ENCODE measurements at places on chromosomes 6 and 20.

- no peak for DNase-seq
These were observed 157.5 kb downstream of the BMP7 start for GRCh38 chr20:57108742-57109570.

- DNase-seq = no peak
These were observed 540.0 kb upstream of the JARID2 start for GRCh38 chr6:14705841-14706377.

DNA sequence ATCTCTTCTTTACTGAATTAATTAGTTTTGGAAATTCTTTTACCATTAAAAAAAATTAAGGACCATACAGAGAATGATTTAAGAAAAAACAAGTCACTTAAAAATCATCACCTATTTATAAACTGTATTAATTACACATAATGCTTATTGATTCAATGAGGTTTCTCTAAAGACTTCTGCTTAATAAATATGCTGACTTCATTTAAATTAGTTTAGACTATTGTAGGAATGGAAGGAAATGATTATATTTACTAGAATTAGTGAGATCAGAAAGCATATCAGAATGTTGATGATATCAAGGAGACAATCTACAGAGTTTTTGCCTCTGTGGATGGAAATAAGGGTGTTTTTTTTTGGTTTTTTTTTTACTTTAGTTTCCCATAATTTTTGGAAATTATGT lies 34.6 kb upstream of the SMIM28 start:
- DNase-seq = no peak

DNA sequence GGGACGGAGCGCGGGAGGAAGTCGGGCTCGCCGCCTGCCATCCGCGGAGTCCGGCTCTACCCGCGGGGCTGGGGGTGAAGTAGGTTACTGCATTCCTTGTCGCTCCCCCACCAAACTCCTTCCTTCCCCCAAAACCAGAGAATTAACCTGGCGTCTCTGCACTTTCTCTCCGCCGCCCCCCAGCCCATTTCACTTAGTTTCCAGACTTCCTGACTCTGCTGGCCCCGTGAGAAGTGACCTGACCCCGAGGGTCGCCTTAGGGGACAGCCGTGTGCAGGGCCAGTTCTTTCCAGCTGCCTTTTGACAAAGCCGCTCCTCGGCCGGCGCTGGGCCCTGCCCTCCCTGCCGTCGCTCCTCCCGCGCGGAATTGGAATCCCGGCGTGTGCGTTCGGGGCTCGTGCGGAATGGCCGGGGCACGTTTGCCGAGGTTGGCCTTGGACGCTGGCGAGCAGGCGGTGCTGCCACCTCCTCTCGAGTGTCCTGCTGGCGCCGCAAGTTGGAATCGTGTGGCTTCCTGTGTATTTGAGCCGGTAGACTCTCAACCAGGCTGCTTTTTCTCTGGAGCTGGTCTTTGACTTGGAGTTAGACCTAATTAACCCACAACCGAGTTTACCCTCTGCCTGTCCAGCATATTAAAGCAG lies 650 bp downstream of the DCBLD1 start:
- DNase-seq = no peak

DNA sequence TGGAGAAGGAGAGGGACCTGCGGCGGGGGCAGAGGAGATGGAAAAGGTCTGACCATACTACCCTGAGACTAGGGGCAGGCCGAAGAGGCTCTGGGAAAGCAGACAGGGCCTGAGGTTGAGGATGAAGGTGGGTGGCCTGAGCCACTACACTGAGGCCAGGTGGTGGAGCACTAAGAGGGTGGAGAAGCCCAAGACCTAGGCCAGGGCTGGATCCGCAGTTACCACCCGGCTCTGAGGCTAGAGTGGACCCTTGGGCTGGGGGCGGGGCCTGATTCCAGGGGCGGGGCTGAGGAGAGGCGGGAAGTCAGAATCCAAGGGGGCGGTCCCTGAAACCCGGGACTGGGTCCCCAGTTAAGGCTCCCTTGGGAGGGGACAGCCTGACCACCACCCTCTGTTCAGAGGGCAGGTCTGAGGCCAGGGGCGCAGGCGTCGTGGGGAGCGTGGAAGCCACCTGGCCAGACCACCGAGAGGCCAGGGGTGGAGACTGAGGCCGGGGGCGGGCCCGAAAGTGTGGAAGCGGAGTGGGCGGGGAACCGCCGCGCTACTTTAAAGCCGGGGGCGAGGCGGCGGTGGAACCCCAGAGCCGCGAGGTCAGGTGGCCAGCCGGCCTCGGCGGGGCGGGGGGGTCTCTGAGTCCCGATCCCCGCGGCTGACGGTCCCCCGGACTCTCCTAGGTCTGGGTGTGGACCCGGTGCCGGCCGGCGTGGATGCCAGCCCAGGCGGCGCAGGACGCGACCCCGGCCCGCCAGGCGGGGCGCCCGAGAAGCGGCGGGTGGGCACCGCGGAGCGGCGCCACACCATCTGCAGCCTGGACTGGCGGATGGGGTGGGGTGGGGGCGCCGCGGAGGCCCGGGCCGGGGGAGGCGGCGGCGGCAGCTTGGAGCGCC lies 8.3 kb downstream of the CCM2L start:
- peak; percentile 18 for DNase-seq

- DNase-seq = no peak
These were observed 42.7 kb downstream of the TFEB start for GRCh38 chr6:41692730-41693129.

GRCh38 chr6:14546036-14546435 lies 428.5 kb downstream of the CD83 start:
- DNase-seq = no peak

DNA sequence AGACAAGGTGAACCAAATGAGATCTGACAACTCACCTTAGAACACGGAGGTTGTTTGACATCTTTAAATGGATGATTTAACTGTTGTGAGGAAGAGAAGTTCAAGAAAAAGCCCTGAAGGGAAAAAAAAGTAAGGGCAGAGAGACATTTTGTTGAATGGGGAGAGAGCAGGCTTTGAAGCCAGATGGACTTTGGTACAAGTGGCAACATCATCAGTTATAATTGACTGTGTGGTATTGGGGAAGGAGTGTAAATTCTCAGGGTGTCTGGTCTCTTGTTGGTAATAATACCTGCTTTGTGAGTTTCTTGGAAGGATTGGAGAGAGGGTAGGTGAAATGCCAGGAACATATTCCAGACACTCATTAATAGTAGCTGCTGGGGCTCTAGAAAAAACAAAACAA lies 21.6 kb downstream of the OGFRL1 start:
- DNase-seq = no peak

DNA sequence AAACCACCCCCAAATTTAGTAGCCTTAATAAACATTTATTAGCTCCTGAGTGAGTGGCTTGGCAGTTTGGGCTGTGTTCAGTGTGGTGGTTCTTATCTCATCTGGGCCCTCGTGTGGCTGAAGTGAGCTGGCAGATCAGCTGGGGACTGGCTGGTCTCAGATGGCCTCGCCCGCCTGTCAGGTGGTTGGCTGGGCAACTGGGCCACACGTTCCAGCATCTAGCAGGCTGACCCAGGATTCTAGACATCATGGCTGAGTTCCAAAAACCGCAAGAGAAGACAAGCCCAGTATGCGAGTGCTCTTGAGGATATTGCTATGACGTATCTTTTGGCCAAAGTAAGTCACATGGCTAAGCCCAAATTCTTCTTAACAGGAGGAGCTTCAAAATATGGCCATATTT lies 28.9 kb downstream of the EIF2S2 start:
- no peak for DNase-seq

DNA sequence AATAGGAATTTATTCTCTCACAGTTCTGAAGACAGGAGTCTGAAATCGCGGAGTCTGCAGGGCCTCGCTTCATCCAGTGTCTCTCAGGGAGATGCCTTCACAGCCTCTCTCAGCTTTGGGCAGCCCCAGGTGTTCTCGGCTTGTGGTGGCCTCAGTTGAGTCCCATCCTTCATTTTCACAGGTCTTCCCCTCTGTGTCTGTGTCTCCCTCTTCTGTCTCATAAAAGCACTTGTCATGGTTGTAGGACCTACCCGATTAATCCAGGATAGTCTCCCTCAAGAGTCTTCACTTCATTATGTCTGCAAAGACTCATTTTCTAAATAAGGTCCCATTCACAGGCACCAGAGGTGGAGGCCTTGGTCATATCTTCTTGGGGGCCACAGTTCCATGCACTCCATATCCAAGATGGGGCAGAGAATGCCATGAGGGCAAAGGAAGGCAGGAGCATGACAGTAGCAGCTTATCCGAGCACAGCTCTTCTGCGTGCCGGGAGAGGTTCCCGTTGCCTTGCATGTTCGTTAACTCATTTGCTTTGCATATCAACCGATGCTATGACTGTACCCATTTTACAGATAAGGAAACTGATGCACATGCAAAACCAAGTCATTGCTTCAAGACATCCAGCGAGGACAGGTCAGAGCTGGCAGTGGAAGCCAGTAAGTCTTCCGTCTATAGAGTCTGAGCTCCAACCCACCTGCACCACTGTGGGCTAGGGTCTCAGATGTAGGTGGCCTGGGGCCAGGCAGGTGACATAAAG lies 363.8 kb upstream of the SULF2 start:
- no peak for DNase-seq

- DNase-seq = no peak
These were observed 66.5 kb upstream of the TENT5A start for GRCh38 chr6:81818901-81819361.

GRCh38 chr6:45504947-45505346 lies 127.2 kb upstream of the SUPT3H start:
- DNase-seq = no peak

DNA sequence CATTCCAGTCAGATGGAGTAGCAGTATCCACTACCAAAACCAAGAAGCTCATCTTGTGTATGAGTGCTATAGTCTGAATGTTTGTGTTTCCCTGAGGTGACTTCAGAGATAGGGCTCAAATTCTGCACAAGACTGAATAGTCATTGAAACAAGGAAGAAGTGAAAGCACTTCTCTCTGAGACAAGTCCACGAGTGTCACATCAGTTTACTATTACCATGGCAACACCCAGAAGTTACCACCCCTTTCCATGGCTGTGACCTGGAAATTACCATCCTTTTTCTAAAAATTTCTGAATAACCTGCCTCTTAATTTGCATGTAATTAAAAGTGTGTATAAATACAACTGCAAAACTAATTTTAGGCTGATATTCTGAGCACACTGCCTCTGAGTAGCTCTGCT lies 682.1 kb upstream of the ADGRB3 start:
- DNase-seq = no peak

DNA sequence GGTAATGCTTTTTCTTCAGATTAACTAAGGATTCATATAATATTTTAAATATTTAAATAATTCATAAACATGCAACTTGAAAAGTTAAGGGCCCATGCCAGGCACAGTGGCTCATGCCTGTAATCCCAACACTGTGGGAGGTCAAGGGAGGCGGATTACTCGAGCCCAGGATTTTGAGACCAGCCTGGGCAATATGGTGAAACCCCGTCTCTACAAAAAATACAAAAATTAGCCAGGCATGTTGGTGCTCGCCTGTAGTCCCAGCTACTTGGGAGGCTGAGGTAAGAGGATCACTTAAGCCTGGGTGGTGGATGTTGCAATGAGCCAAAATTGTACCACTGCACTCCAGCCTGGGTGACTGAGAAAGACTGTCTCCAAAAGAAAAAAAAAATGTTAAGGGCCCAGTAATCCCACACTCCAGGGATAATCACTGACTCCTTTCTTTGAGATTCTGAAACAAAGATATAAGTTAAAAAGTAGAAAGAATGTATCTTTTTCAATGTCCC lies 7.9 kb upstream of the RIN2 start:
- DNase-seq = no peak

DNA sequence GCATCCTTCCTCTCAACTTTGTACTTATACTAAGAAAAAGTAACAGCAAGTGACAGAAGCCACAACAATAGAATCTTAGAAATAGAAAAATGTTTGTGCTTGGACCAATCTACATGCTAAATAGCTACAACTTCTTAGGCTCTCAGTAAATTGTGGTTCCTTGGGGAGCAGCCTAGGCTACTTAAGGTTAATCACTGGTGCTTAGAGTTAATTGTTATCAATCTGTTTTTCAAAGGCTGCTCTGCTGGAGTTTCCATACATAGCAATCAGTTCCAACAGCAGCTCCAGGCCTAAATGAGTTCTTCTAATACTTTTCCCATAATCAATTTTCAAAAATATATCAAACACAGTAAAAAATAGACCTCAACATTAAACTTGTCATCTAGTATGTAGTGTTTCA lies 571.4 kb downstream of the EPHA7 start:
- DNase-seq = no peak

- no peak for DNase-seq
These were observed 175.7 kb upstream of the SNX9 start for GRCh38 chr6:157647261-157647915.

- no peak for DNase-seq
These were observed 26.7 kb downstream of the SAYSD1 start for GRCh38 chr6:39088331-39088730.

DNA sequence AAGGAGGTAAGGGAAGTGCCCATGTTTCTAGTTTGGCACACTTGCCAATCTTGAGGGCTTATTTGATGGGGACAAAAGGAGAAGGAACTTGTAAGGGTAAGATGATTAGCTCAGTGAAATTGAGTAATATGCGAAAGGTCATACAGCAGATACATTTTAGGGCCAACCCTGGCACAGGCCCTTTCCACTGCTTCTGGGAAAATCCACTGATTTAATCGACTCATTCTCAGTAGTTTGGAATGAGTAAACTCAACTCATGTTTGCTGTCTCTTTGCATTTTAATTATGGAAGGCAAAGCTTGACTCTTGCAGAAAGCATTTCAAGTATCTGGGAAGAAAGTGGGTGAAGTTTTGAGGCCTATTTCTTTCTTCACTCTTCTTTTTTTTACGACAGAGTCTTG lies 20.0 kb downstream of the PHF20 start:
- DNase-seq = no peak

- DNase-seq = no peak
These were observed 204.1 kb downstream of the SIM1 start for GRCh38 chr6:100260584-100260983.

DNA sequence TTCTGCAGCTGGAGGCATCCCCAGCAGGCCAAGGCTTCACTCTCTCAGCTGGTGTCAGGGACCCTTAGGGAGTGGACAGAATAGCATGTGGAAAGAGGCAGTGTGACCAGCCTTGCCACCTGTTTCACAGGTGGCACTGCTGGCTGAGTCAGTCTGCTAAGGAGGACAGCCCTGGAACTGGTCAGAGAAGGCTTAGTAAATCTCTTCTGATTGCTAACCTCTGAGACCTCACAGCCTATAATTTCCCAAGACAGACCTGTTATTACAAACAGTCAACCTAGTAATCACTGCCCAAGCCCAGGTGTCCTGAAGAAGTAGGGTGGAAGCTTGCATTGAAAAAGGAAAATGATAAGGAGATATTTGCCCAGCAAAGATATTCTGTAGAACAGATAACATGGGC lies 26.4 kb upstream of the PAQR8 start:
- no peak for DNase-seq

DNA sequence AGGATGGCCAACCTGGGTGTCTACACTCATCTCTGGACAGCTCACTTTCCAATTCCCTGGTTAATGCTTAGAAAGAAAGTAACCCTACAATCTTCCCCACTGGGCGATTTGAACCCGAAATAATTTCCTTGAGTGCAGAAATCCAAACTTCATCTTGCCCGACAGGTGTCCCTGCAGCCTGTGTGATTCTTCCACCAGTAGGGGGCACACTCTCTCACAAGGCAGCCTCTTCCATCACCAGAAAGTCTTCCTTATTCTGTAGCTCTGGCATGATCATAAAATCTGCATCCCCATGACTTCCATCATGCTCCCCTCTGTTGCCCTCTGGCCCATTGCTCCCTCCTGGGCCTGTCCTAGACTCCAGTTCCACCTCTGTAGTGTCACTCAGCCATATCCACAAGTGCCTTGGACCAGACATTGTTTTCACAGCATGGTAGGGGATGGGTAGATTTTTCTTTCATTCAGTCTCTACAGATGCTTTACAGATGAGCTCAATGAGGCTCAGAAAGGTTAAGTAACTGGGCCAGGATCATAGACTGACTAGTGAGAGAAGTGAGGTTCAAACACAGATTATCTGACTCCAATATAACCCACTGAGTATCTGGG lies 170.4 kb upstream of the SPTLC3 start:
- DNase-seq = no peak

Data from CD4-positive, alpha-beta T cell treated with Interleukin-6 at 100 ng/mL for 8 hours (primary cell).